GM23338 (cell line): ENCODE measurements at places on chromosomes 6 and 20.

DNA sequence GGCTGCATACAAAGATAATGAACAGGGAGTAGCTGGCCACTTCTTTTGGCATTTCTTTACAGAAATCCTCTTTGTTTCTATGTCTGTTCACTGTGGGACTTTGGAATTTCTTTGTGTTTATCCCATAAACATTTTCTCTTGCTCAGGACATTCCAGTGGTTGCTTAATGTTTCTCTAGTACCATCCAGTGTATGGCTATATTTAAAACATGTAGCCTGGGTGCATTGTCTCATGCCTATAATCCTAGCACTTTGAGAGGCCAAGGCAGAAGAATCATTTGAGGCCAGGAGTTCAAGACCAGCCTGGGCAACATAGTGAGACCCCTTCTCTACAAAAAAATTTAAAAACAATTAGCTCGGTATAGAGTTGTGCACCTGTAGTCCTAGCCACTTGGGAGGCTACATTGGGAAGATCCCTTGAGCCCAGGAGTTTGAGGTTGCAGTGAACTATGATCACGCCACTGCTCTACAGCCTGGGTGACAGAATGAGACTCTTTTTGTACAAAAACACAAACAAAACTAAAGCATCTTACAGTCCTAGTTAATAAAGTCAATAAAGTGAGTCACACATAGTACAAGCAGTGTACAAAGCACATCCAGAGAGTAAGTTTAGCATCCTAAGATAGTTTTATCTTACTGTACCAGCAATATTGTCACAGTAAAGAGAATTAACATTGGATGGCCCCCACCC lies 63.3 kb downstream of the ZFAND3 start:
- no peak for DNase-seq
- no peaks in the 10 kb centered on the region for H3K36me3 ChIP-seq
- H3K4me1 ChIP-seq: peaks cover 20% of the 10 kb centered on the region
- no peak overlapping the region for H3K27ac ChIP-seq
- H3K27me3 ChIP-seq: no peaks in the 10 kb centered on the region

GRCh38 chr6:107083047-107083768 lies 32.1 kb downstream of the BEND3 start:
- DNase-seq: no peak
- no peaks in the 10 kb centered on the region for H3K4me1 ChIP-seq
- peaks cover 10% of the 10 kb centered on the region for H3K36me3 ChIP-seq
- no peak overlapping the region for H3K4me3 ChIP-seq

DNA sequence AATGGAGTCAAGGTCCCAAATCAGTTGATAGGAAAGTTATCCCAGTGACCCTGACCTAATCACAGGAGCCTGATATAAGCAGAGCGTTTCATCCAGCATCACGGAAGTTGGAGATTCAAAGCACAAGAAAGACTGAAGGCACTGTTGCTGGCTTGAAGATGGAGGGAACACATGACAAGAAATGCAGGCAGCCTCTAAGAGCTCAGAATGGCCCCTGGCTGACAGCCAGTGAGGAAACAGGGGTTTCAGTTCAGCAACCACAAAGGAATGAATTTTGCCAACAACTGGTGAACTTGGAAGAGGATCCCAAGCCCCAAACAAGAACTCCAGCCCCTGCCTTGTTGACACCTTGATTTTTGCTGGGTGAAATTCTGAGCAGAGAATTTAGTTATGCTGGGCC lies 778.5 kb downstream of the MAFB start:
- no peaks in the 10 kb centered on the region for H3K36me3 ChIP-seq
- no peaks in the 10 kb centered on the region for H3K4me1 ChIP-seq
- DNase-seq: no peak
- H3K27ac ChIP-seq: no peak overlapping the region

DNA sequence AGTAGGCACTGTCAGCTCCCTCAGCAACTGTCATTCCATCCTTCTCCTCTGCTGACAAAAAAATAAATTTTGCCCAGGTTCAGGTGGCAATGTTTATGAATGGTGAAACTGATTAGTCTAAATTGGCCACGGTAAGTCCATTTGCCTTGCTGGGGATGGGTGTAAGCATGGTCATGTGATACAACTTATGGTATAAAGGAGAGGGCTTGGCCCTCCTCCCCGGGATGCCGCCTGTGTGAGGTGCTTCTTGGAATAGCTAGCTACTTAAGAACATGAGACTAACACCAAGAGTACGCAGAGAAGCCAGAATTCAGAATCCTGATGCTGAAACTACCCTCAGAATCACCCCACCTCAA lies 94.4 kb upstream of the MAP7 start:
- peaks cover 5% of the 10 kb centered on the region; the same call in 1 of the 2 replicates for H3K4me1 ChIP-seq
- DNase-seq: no peak
- no peaks in the 10 kb centered on the region for H3K27me3 ChIP-seq
- H3K27ac ChIP-seq: no peak overlapping the region
- no peaks in the 10 kb centered on the region for H3K36me3 ChIP-seq
- H3K4me3 ChIP-seq: no peak overlapping the region

GRCh38 chr6:36851626-36852025 lies 12.4 kb upstream of the CPNE5 start:
- peak overlapping the region; percentile 67 for H3K27ac ChIP-seq
- H3K36me3 ChIP-seq: peaks cover 18% of the 10 kb centered on the region; the same call in 1 of the 2 replicates
- no peaks in the 10 kb centered on the region for H3K27me3 ChIP-seq
- H3K4me3 ChIP-seq: no peak overlapping the region
- peaks cover 18% of the 10 kb centered on the region for H3K4me1 ChIP-seq
